CD4-positive, alpha-beta memory T cell (primary cell): ENCODE measurements at places on chromosomes 2 and 18.
A peak's percentile ranks its signal among the peaks of the same experiment; 100 is the strongest.

DNA sequence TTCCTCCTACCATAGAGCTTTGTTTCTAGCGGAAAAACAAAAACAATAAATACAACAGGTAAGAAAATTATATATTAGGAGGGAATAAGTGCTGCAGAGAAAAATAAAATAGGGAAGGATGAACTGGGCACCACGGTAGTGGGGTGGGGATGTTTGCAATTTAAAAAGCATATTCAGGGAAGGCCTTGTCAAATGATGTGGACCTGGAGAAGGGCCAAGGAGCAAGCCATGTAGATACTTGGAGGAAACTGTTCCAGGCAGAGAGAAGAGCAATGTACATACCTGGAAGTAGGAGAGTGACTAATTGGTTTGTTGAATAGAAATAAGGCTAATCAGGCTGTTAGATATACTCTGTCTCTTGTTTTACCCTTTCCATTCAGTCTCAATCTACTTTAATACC, 136.5 kb downstream of the ROCK1 start:
- DNase-seq, result no peak

DNA sequence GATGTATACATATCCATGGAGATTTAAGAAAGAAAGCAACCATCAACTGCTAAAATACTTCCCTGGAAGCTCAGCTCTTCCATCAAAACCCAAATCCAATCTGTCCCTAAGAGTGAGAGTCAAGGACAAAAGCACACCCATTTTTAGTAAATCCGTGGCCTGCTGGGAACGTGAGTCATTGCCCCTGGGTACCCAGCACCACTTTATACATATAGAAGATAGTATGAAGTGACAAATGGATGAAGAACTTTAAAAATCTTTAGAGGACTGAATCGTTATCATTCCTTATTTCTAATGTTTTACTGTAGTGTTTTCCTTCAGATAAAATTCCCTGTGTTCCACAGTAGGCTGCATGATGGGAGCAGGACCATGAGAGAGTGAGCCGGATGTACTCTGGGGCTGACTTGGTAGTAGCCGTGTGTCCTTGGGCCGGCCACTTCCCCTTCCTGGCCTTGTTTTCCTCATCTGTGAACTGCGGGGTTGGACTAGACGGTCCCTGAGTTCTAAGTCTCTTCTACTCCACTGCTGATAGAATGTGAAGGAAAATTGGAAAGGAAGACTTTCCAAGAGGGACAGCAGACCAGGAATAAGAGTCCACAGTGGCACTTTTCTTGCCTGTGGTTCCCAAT, 28.5 kb upstream of the CEP68 start:
- no peak for DNase-seq

- no peak for DNase-seq
These were observed 56.8 kb upstream of the KIDINS220 start for GRCh38 chr2:8893978-8894820.

DNA sequence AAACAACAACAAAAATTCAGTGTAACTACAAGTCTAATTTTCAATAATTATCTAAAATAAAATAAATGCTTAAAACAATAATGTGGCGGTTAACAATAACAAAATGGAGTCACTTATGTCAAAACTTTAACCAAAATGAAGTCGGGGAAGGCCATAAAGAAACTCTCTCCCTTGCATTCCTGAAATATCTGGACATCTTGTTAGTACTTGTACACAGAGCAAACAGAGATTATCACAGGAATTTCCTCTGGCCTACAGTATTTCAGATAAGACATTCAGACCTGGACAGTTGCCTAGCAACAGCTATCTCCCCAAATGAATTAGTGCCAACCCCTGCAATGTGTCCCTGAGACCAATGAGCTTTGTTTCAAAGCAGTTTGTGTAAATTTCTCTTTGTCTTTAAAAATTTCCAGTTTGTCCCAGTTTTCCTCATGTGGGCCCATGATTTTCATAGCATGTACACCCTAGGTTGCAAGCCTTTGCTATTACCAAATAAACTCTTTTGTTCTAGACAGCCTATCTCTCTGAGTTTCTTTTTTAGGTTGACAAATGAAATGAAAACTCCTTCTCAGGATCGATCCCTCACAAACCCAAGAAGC, 68.6 kb downstream of the EXOC6B start:
- DNase-seq, result no peak

DNA sequence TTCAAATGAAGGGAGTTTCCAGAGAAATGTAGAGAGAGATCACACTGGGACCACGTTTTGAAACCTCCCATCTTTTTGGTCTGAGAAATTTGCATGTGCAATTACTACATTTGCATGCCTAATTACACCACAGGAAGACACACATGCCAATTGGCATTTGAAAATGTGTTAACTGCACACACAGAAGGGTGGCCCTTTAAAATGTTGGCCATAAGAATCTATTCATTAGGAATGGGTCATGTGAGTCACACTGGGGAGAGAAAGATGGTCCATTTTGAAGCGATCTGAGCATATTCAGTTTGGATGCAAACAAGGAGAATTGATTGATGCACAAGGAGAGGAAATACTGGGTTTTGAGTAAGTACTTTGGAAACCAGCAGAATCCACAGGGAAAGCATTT, 1407.1 kb upstream of the ACVR2A start:
- no peak for DNase-seq

DNA sequence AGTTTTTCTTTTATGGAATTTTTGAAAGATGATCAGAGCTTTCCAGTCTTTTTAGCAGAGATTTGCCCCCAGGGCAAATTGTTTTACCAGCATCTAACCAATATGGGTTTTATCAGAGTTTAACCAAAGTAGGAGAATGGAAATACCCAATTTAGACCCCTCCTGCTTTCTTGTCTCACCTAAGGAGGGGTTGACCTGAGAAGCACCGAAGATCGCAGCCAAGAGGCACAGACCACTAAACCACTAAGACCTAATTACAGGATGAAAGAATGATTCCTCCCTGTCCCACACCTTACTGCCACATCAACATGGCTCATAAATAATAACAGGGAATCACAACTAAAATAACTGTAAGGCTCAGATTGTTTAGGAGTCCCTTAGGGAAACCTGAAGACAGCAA, 111.9 kb upstream of the EPB41L5 start:
- DNase-seq, result no peak

- DNase-seq, result no peak
These were observed 143.1 kb downstream of the KCTD1 start for GRCh38 chr18:26405190-26405801.

DNA sequence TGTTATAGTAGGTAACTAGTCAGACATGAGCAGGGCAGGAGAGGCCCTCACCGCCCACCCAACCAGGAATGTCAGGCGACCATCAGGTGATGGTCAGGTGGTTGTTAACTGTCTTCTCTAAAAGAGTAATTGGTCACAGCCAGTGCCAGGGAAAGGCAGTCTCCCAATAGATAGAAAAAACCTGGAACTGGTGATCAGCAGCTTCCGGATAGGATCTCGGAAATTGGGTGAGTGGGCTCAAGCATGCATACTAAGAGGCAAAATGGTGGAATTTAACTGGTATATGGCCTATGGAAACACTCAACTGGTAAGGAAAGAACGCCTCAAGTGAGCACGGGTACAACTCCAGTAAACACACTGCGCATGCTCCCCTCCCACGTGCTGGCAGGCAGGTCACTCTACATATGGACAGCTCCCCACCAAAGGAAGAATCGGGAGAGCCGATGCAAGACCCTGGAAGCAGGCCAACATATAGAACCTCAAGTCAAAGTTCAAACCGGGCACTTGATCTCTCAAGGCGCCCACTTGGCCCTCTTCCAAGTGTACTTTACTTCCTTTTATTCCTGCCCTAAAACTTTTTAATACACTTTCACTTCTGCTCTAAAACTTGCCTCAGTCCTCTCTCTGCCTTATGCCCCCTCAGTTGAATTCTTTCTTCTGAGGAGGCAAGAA, 43.5 kb upstream of the TMEM131 start:
- DNase-seq, result no peak

GRCh38 chr2:98308532-98308931, 37.7 kb upstream of the CNGA3 start:
- DNase-seq, result no peak

GRCh38 chr2:45902380-45902779, 250.9 kb downstream of the PRKCE start:
- DNase-seq, result no peak

- DNase-seq, result peak; percentile 1
These were observed 782 bp downstream of the MTA3 start for GRCh38 chr2:42569116-42569711.

GRCh38 chr18:32424696-32425095, 46.0 kb downstream of the GAREM1 start:
- no peak for DNase-seq

DNA sequence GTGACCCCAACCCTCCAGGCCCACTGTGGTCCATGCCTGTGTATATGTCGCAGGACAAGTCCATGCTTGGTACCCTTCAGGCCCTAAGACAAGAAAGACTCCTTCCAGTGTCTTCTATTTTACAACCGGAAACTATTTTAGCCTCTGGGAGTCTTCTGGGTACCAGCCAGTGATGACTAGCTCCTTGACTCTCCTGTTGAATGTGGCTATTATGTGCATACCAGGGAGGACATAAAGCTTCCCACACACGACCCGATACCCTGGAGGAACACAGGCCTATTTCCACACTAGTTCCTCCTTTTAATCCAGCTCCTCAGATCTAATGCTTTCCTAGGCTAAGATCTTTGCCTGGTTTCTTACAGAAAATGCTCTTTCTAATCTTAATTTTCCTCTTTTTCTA, 178.1 kb downstream of the NCKAP5 start:
- no peak for DNase-seq

DNA sequence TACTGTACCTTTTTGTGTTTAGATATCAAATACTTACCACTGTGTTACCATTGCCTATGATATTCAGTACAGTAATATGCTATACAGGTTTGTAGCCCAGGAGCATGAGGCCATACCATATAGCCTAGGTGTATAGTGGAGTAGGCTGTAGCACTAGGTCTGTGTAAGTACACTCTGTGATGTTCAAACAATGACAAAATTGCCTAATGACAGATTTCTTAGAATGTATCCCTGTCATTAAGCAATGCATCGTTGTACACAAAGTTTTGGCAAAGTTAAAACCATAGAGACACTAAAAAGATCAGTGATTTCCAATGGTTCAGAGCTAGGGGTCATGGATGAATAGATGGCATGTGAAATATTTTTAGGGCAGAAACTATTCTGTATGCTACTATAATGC, 415.5 kb downstream of the NCKAP5 start:
- no peak for DNase-seq

DNA sequence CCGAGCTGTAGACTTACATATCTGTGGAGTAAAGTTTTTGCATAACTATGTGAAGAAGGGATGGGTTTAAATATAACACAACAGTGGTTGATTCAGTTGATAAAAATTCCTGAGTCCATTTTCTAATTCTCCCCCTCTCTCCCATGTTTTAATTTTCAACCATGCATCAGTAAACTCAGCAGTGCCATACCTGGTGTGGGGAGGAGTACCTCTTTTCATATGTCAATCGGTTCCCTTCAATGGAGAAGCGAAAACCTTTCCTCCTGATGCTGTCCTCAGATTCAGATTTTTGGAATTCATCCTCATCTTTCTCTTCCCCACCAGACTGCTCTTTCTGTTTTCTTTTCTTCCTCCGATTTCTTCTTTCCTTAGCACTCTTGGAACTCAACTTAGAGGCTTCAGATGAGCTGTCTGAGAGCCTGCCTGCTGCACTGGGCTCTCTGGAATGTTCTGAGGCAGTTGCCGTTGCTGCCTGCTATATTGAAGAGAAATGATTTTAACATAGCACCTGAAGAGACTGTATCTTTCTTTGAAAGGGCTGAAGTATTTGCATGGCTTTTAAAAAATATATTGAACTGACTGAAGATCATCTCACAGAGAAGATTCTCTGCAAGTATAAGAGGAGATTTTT, 82.9 kb downstream of the SCN1A start:
- no peak for DNase-seq

GRCh38 chr18:77401173-77401572, 151.5 kb downstream of the GALR1 start:
- DNase-seq, result no peak
